ENCODE measurements at places on chromosomes 12 and 14. TPM values are rescaled to one million over a fixed set of nuclear protein-coding genes. Genes with fewer than 3 reads are reported as not detected.

DNA sequence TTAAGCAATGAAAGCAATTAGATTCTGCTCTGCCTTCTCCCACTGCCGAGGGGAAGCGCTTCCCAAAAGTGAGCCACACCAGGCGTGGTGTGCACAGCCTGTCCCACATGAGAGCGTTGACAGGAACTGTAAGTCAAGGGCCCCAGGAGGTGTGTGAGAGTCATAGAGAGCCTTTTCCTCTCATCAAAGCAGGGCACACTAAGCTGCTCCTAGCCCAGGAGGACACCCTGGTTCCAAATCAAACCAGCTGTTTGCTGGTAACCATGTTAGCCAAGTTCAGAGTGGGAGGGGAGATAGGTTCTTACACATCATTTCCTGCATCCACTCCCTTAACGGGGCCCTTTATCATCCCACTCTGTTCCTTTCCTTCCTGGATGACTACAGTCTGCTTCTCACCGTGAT is 98.3 kb downstream of the SPTSSA start:
- H3K27ac ChIP-seq, result no peak overlapping the region
- no peaks in the 10 kb centered on the region for H3K4me1 ChIP-seq
- no peaks in the 10 kb centered on the region for H3K36me3 ChIP-seq
- no peaks in the 10 kb centered on the region for H3K27me3 ChIP-seq

IFT43 gene
- 31.9 TPM for total RNA-seq

- no peaks in the 10 kb centered on the region for H3K27me3 ChIP-seq
- DNase-seq, result no peak
- H3K27ac ChIP-seq, result no peak overlapping the region
- H3K4me1 ChIP-seq, result no peaks in the 10 kb centered on the region
Measured at GRCh38 chr14:67556671-67557070, 23.6 kb downstream of the PLEKHH1 start.

JDP2 gene
- 26.1 TPM for total RNA-seq

- no peak overlapping the region for H3K27ac ChIP-seq
- no peak overlapping the region for H3K4me3 ChIP-seq
- no peaks in the 10 kb centered on the region for H3K27me3 ChIP-seq
- H3K4me1 ChIP-seq, result no peaks in the 10 kb centered on the region
- H3K36me3 ChIP-seq, result no peaks in the 10 kb centered on the region
- no peak for DNase-seq
Measured at GRCh38 chr12:41629611-41630010, 441.5 kb downstream of the PDZRN4 start.

DNA sequence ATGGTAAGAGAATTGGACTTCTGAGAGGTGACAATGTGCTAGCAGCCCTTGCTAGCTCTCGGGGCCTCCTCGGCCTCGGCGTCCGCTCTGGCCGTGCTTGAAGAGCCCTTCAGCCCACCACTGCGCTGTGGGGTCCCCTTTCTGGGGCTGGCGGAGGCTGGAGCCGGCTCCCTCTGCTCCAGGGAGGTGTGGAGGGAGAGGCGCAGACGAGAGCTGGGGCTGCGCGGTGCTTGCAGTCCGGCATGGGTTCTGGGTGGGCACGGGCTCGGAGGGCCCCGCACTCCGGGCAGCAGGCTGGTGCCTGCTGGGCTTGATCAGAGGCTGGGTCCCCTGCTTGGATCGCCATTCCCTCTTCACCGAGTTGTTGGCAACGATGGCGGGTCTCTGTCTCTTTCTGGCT is 226.4 kb upstream of the AMIGO2 start:
- no peak for DNase-seq
- no peak overlapping the region for H3K4me3 ChIP-seq
- no peaks in the 10 kb centered on the region for H3K36me3 ChIP-seq
- H3K4me1 ChIP-seq, result no peaks in the 10 kb centered on the region

DNA sequence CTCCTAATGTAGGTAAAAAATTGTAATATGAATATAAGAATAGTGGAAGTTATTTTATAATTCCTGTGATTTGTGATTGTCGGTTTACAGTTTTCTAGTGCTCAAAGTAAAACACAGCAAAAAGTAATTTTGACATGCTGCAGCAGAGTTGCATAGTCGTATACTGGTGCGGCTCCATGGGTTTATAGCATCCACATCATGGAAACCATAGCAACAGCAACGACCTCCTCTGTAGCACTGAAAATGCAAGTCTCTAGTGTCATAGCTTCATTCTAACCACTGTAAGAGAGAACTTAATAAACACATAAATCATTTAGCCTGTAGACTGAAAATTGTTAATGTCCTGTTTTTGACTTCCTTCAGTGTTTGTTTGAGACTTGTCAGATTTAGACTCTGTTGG is 574.3 kb downstream of the KCNH5 start:
- no peaks in the 10 kb centered on the region for H3K27me3 ChIP-seq
- H3K36me3 ChIP-seq, result no peaks in the 10 kb centered on the region
- H3K27ac ChIP-seq, result no peak overlapping the region
- H3K4me1 ChIP-seq, result no peaks in the 10 kb centered on the region
- no peak for DNase-seq

GRCh38 chr12:25784669-25785068 is 173.8 kb upstream of the RASSF8 start:
- H3K4me3 ChIP-seq, result no peak overlapping the region
- DNase-seq, result no peak
- no peaks in the 10 kb centered on the region for H3K36me3 ChIP-seq
- peaks cover 6% of the 10 kb centered on the region for H3K4me1 ChIP-seq
- H3K27me3 ChIP-seq, result no peaks in the 10 kb centered on the region

C1QL4 gene
- not detected for total RNA-seq

DNA sequence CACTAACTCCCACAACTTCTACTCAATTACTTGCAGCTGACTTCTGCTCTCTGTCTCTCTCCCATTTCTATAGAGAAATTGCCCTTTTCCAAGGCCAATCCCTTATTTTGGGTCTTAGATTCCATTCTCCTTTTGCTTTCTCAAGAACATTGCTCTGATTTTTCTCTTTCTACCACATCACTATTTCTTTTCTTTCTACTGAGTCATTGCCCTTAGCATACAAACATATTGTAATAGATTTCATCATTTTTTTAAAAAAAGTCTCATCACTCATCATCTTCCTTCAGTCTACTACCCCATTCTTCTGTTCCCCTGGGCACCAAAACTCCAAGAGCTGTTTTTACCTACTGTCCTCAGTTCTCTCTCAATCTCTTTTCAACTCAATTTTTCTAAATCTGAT is 4.4 kb upstream of the KCNA1 start:
- no peak overlapping the region for H3K27ac ChIP-seq
- H3K4me3 ChIP-seq, result no peak overlapping the region
- DNase-seq, result no peak
- peaks cover 5% of the 10 kb centered on the region for H3K4me1 ChIP-seq
- H3K27me3 ChIP-seq, result no peaks in the 10 kb centered on the region

- no peak for DNase-seq
- no peak overlapping the region for H3K4me3 ChIP-seq
- H3K27ac ChIP-seq, result no peak overlapping the region
- H3K27me3 ChIP-seq, result no peaks in the 10 kb centered on the region
Measured at GRCh38 chr12:75650595-75651341, 139.4 kb upstream of the KRR1 start.

MANSC4 gene
- not detected for total RNA-seq

GRCh38 chr14:96138241-96138640 is 66.4 kb upstream of the BDKRB2 start:
- no peak for DNase-seq
- H3K27me3 ChIP-seq, result no peaks in the 10 kb centered on the region
- H3K27ac ChIP-seq, result no peak overlapping the region
- H3K4me3 ChIP-seq, result no peak overlapping the region
- no peaks in the 10 kb centered on the region for H3K36me3 ChIP-seq
- no peaks in the 10 kb centered on the region for H3K4me1 ChIP-seq

DNA sequence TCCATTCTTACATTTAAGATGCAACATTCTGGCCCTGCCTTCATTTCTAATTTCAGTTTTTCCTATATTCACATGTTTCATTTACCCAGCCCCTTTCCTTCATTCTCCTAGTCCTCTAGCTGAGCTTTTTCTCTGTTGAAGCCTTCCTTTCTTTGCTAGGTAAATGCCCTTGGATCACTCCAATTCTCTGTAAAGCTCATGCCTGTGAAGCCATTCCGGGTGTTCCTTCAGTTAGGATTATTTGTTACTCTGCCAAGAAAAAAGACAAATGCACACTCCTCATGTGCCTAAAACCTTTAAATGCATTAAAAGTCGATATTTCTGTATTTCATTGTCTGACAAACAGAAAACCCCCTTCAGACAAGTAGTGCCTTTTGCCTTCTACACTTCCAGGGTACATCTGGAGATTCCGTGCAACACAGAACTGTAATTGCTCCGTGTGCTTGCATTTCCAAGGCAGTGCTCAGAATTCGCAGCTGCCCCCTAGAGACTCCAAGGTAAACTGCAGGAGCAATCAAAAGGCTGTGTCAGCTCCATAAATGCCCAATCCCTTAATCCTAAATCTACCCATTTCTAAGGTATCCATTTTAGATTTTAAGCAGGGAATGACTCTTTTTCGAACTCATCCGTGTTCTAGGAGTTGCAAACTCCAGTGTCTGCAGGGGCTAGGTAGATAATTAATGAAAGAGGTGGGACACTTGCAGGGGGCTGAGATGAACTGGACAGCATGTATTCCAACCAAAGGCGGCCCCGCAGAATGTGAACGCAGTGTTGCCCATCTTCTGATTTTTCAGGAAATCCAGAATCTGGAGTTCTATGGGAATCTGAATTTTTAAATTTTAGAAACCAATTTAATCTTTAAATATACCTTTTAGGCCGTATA is 320.2 kb downstream of the GRIN2B start:
- no peak overlapping the region for H3K27ac ChIP-seq
- H3K4me3 ChIP-seq, result no peak overlapping the region
- peak; percentile 26 for DNase-seq
- no peaks in the 10 kb centered on the region for H3K36me3 ChIP-seq
- H3K27me3 ChIP-seq, result no peaks in the 10 kb centered on the region
- no peaks in the 10 kb centered on the region for H3K4me1 ChIP-seq

GRCh38 chr12:104058802-104059201 is 5.5 kb upstream of the HCFC2 start:
- H3K27ac ChIP-seq, result no peak overlapping the region
- no peak for DNase-seq
- H3K36me3 ChIP-seq, result no peaks in the 10 kb centered on the region

- DNase-seq, result no peak
- H3K27ac ChIP-seq, result no peak overlapping the region
- H3K4me1 ChIP-seq, result no peaks in the 10 kb centered on the region
- no peaks in the 10 kb centered on the region for H3K27me3 ChIP-seq
- H3K36me3 ChIP-seq, result no peaks in the 10 kb centered on the region
Measured at GRCh38 chr14:95353007-95353406, 33.3 kb upstream of the CLMN start.

GRCh38 chr12:40583743-40584142 is 108.5 kb upstream of the CNTN1 start:
- H3K4me1 ChIP-seq, result no peaks in the 10 kb centered on the region
- H3K4me3 ChIP-seq, result no peak overlapping the region
- no peak for DNase-seq
- H3K27ac ChIP-seq, result no peak overlapping the region
- no peaks in the 10 kb centered on the region for H3K36me3 ChIP-seq

OR2AP1 gene
- total RNA-seq, result not detected

GRCh38 chr12:24791622-24792021 is 157.3 kb downstream of the BCAT1 start:
- no peaks in the 10 kb centered on the region for H3K27me3 ChIP-seq
- H3K27ac ChIP-seq, result no peak overlapping the region
- H3K36me3 ChIP-seq, result no peaks in the 10 kb centered on the region
- no peaks in the 10 kb centered on the region for H3K4me1 ChIP-seq
- no peak for DNase-seq

FLVCR2 gene
- 1.5 TPM for total RNA-seq

TEDC1 gene
- total RNA-seq, result 3.6 TPM

DNA sequence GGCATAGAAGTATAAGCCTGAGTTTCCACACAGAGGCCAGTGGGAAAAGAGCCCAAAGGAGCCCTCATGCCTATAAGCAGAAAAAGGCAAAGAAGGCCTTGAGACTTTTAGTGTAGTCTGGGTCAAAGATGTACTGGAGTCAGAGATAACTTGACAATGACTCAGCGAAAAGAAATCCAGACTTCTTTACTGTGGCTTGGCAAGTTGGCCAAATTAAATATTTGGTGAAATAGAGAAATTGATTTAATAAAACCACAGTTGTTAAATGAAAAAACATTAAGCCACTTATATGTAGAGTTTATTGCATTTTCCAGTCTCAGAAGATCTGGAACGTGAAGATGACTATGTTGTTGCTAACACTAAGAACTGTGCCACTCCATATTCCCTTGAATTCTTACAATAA is 105.1 kb downstream of the TMTC3 start:
- no peaks in the 10 kb centered on the region for H3K27me3 ChIP-seq
- H3K4me3 ChIP-seq, result no peak overlapping the region
- no peak for DNase-seq

CMKLR1 gene
- 1.4 TPM for total RNA-seq

DNA sequence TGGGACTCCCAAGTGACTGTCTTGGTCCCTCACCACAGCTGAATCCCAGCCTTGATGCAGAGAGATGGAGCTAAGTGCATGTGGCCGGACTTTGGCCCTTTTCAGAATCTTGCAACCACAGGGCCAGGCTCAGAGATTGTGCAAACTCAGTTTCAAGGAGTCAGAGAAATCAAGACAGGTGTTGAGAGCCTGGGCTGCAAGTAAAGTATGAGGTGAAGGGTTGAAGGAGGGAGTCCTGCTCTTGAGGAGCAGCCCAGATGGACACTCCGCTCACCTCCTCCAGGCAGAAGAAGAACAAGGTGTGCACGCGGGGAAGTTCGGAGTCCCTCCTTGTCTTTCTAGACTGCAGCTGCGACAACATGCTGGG is 6.3 kb upstream of the BMP4 start:
- H3K36me3 ChIP-seq, result no peaks in the 10 kb centered on the region
- peaks cover 4% of the 10 kb centered on the region for H3K4me1 ChIP-seq
- no peak for DNase-seq
- H3K27me3 ChIP-seq, result no peaks in the 10 kb centered on the region

- no peak for DNase-seq
- H3K4me3 ChIP-seq, result no peak overlapping the region
- H3K27me3 ChIP-seq, result no peaks in the 10 kb centered on the region
- H3K4me1 ChIP-seq, result no peaks in the 10 kb centered on the region
- H3K36me3 ChIP-seq, result no peaks in the 10 kb centered on the region
Measured at GRCh38 chr12:120775862-120776552, 50.4 kb downstream of the ACADS start.

A2M gene
- 399 TPM for total RNA-seq

GRCh38 chr14:105907276-105907675 is 380.9 kb downstream of the TMEM121 start:
- H3K4me3 ChIP-seq, result no peak overlapping the region
- H3K36me3 ChIP-seq, result no peaks in the 10 kb centered on the region
- no peak overlapping the region for H3K27ac ChIP-seq
- no peak for DNase-seq
- no peaks in the 10 kb centered on the region for H3K27me3 ChIP-seq

GRCh38 chr12:86137936-86138335 is 118.3 kb downstream of the MGAT4C start:
- no peaks in the 10 kb centered on the region for H3K27me3 ChIP-seq
- no peaks in the 10 kb centered on the region for H3K36me3 ChIP-seq
- no peak for DNase-seq
- H3K27ac ChIP-seq, result no peak overlapping the region
- no peak overlapping the region for H3K4me3 ChIP-seq

GRCh38 chr12:123943816-123944215 is 28.8 kb downstream of the CCDC92 start:
- H3K36me3 ChIP-seq, result no peaks in the 10 kb centered on the region
- no peak overlapping the region for H3K27ac ChIP-seq
- no peak overlapping the region for H3K4me3 ChIP-seq
- DNase-seq, result no peak
- no peaks in the 10 kb centered on the region for H3K27me3 ChIP-seq
- no peaks in the 10 kb centered on the region for H3K4me1 ChIP-seq

GYS2 gene
- total RNA-seq, result not detected

STON2 gene
- 13.3 TPM for total RNA-seq

- no peaks in the 10 kb centered on the region for H3K27me3 ChIP-seq
- no peak overlapping the region for H3K4me3 ChIP-seq
- H3K4me1 ChIP-seq, result peaks cover 8% of the 10 kb centered on the region
Measured at GRCh38 chr14:76780875-76781647, 19.8 kb downstream of the VASH1 start.
